BE2C (cell line): ENCODE measurements at places on chromosomes 4 and X.

GRCh38 chrX:67105758-67106116 lies 438.1 kb upstream of the AR start:
- DNase-seq: no peak

DNA sequence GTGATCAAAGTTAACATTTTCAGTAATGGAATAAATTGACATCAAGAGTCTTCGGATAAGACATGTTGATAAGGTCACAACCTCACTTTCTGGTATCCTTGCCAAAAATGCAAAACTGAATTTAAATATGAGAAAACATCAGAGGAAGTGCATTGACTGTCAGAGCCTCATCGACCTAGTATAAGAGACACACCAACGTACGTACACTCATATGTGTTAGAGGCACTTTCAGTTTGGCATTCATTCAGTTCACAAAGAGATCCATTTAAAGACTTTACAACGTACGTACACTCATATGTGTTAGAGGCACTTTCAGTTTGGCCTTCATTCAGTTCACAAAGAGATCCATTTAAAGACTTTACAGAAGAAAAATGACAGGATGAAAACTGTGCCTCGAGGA lies 280.3 kb downstream of the INPP4B start:
- no peak for DNase-seq

- DNase-seq: no peak
Observed at GRCh38 chr4:182896421-182896820, 20.8 kb downstream of the DCTD start.

- no peak for DNase-seq
Observed at GRCh38 chr4:162849937-162850336, 316.8 kb downstream of the NAF1 start.

DNA sequence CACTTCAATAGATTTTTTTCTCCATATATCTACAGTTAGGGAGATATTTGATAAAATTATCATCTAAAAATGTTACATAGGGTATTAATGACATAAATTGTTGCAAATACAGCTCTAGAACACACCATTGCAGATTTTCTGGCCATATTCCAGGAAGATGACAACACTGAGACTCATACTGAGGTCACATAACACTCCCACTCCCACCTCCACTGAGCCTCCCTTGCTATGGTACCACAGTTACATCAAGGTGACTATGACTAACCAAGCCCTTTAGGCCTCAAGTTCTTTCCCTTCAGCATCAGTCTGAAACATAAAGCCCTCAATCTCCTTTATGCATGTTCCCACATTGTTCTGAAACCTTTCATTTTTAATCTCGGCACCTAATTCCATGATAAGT lies 932.0 kb upstream of the IGFBP7 start:
- no peak for DNase-seq
